Pancreas (tissue), 10 donors: ENCODE measurements at places on chromosomes 5 and 9. TPM values are rescaled to one million over a fixed set of nuclear protein-coding genes. Genes with fewer than 3 reads are reported as not detected.
A peak's percentile ranks its signal among the peaks of the same experiment; 100 is the strongest.

DNA sequence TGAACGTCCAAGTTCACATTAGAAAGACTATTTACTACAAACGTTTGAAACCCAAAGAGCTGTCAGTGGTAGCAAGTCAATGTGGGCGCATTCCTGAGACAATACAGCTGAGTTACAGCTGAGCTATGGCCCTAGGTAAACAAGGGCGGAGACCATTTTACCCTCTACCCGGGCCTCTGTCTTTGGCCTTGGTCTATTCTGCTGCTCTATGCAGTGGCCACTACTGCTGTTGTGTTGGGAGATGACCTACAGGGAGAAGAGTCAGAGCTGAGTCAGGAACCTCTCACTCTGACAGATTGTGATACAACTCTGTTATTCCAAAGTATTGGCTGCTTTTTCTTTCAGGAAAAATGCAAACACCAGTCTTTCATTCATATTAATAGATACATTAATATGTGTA lies 700.6 kb downstream of the SEMA5A start:
- DNase-seq, result no peak
- no peaks in the 10 kb centered on the region for H3K27me3 ChIP-seq
- no peak overlapping the region for H3K27ac ChIP-seq
- no peaks in the 10 kb centered on the region for H3K36me3 ChIP-seq

DNA sequence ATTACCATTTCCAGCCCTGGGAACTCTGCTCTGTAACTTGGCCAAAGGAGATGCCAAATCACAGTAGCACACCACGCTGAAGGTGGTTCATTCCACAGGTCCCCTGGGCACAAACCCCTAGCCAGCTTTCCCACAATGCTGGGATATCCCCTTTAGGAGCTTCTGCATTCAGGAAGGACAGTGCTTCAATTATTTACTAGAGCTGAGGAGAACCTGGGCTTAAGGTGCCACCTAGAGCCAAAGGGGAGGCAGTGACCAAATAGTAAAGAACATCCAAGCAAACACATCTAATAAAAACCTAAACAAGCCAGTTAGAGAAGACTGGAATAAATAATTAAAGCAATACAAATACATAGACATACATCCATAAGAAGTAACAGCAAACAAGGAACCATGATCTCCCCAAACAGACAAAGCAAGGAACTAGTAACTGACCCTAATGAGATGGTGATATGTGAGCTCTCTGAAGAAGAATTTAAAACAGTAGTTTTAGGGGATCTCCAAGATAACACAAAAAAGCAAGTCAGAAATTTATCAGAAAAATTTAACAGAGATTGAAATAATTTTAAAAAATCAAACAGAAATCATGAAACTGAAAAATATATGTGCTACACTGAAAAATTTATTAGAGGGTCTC lies 14.6 kb downstream of the KIF4B start:
- DNase-seq, result no peak
- H3K4me1 ChIP-seq, result no peaks in the 10 kb centered on the region
- H3K27ac ChIP-seq, result no peak overlapping the region
- no peak overlapping the region for H3K4me3 ChIP-seq
- H3K36me3 ChIP-seq, result no peaks in the 10 kb centered on the region

GRCh38 chr5:62533597-62533996 lies 45.0 kb upstream of the LRRC70 start:
- no peaks in the 10 kb centered on the region for H3K4me1 ChIP-seq
- no peak overlapping the region for H3K27ac ChIP-seq
- H3K36me3 ChIP-seq, result no peaks in the 10 kb centered on the region
- DNase-seq, result no peak

- peaks cover 48% of the 10 kb centered on the region for H3K4me1 ChIP-seq
- peak overlapping the region; percentile 83 for H3K4me3 ChIP-seq
- peak overlapping the region; percentile 76 for H3K27ac ChIP-seq
- peak; percentile 88 for DNase-seq
- H3K27me3 ChIP-seq, result no peaks in the 10 kb centered on the region
- no peaks in the 10 kb centered on the region for H3K36me3 ChIP-seq
Observed at GRCh38 chr5:150486402-150487198, 21.3 kb upstream of the NDST1 start.

DNA sequence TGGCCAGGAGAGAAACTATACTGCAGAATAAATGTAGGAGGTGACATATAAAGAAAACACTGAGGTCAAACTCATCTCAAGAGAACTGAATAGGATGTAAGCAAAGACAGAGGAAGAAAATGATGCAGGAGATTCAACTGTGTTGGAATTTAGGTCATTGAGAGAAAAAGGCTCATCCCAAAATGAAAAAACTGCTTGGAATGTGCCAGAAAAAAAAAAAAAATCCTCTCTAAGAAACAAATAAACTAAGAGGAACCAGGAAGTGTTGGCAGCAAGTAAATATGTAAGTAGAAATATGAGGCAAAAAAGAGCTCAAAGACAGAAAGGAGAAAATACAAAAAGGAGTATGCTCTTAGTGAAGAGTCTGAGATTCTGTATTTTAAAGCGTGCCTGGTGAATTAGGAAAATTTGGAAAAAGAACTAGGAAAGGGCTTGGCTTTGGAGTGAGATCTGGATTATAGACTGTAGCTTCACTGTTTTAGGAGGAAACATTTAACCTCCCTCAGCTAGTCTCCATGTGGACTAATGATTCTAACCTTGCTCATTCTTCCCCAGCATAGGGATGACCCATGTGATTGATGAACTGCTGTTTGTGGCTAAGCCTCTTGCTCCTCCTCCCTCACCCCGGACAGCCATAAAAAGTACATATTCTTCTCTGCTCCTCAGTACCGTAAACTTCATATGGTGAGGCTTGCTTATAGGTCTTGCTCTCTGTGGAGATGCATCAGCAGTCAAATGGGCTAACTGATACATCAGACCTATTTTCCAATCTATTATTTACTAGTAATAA lies 185.6 kb upstream of the POU5F2 start:
- no peak overlapping the region for H3K27ac ChIP-seq
- no peaks in the 10 kb centered on the region for H3K36me3 ChIP-seq
- no peaks in the 10 kb centered on the region for H3K4me1 ChIP-seq

- no peaks in the 10 kb centered on the region for H3K36me3 ChIP-seq
- no peak for DNase-seq
- H3K4me1 ChIP-seq, result no peaks in the 10 kb centered on the region
Observed at GRCh38 chr5:112684737-112685136, 52.9 kb upstream of the APC start.

DNA sequence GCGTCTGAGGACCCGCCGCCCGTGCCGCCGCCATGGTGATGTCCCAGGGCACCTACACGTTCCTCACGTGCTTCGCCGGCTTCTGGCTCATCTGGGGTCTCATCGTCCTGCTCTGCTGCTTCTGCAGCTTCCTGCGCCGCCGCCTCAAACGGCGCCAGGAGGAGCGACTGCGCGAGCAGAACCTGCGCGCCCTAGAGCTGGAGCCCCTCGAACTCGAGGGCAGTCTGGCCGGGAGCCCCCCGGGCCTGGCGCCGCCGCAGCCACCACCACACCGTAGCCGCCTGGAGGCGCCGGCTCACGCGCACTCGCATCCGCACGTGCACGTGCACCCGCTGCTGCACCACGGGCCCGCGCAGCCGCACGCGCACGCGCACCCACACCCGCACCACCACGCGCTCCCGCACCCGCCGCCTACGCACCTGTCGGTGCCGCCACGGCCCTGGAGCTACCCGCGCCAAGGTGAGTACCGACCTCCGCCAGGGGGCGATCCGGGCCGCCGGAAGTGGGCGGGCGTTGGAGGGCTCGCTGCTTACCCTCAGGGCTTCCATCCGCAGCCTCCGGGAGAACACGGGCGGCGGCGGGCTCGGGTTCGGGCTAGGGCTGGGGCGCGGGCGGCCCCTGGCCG lies 8.5 kb downstream of the PRR7 start:
- H3K4me1 ChIP-seq, result peaks cover 12% of the 10 kb centered on the region
- peak overlapping the region; percentile 63 for H3K4me3 ChIP-seq
- peak; percentile 86 for DNase-seq

- no peaks in the 10 kb centered on the region for H3K27me3 ChIP-seq
- no peaks in the 10 kb centered on the region for H3K36me3 ChIP-seq
- H3K27ac ChIP-seq, result no peak overlapping the region
- H3K4me3 ChIP-seq, result no peak overlapping the region
- no peaks in the 10 kb centered on the region for H3K4me1 ChIP-seq
Observed at GRCh38 chr5:108024986-108025385, 354.2 kb upstream of the EFNA5 start.

GRCh38 chr9:133980864-133981588 lies 11.1 kb downstream of the VAV2 start:
- H3K4me1 ChIP-seq, result peaks cover 58% of the 10 kb centered on the region
- H3K27me3 ChIP-seq, result no peaks in the 10 kb centered on the region
- no peak for DNase-seq
- no peak overlapping the region for H3K4me3 ChIP-seq

GRCh38 chr5:96157841-96158291 lies 196.2 kb upstream of the ELL2 start:
- peak overlapping the region; percentile 53 for H3K27ac ChIP-seq
- peaks cover 7% of the 10 kb centered on the region for H3K4me1 ChIP-seq
- no peaks in the 10 kb centered on the region for H3K36me3 ChIP-seq
- DNase-seq, result no peak
- no peaks in the 10 kb centered on the region for H3K27me3 ChIP-seq

- no peaks in the 10 kb centered on the region for H3K4me1 ChIP-seq
- no peak overlapping the region for H3K4me3 ChIP-seq
- H3K27me3 ChIP-seq, result no peaks in the 10 kb centered on the region
- H3K27ac ChIP-seq, result no peak overlapping the region
- H3K36me3 ChIP-seq, result no peaks in the 10 kb centered on the region
Observed at GRCh38 chr5:112668016-112668415, 69.7 kb upstream of the APC start.

DNA sequence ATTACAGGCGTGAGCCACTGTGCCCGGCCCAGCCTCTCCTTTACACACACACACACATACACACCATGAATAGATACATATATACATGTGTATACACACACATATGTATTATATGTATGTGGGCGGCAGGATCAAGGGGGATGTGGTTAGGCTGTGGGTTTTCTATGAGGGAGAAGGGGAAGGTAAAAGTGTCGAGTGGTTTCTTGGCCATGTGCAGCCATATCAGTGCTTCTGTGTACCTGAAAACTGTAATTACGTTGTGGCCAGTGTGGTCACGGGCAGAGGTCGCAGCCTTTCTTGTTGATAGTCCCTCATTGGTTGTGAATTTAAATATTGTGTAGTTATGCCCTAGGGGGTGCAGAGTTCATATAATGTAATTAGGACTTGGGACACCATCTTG lies 16.5 kb downstream of the CDK20 start:
- H3K4me3 ChIP-seq, result no peak overlapping the region
- H3K27me3 ChIP-seq, result no peaks in the 10 kb centered on the region
- H3K36me3 ChIP-seq, result no peaks in the 10 kb centered on the region
- H3K27ac ChIP-seq, result no peak overlapping the region

DNA sequence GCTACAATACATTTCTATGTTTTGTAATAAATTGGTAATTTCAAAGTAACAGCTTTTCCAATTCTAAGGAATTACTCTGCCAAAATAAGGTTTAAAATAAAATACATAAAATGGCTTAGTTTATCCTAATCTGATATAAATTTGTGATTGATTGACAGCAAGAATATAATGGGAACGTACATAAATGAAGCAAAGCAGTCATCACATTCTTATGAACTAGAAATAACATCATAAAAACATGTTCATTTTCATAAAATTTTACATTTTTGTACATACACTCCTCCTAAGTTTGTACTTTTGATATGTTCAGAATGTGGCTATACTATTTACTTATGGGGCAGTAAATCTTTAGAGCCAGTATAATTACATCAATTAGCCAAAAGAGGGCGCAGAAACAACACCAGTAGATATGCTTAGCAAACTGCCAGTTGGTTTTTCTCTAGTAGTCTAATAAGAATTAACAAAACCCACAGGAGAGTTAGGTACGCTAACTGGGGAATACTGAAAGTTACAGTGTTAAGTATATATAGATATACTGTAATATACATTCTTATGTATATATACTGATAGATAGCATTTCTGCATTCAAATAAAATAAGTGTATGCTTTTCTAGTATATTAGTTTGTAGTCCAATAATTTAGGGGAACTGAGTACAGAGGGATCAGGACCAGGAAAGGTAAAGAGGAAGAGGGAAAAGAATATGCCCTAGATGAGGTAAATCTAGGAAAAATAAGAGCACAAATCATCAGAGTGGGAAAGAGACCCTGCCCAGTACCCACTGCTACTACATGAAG lies 76.8 kb downstream of the ZDHHC21 start:
- DNase-seq, result no peak
- no peak overlapping the region for H3K4me3 ChIP-seq

GRCh38 chr9:28051559-28052503 lies 478.6 kb upstream of the C9orf72 start:
- no peak overlapping the region for H3K27ac ChIP-seq
- no peaks in the 10 kb centered on the region for H3K4me1 ChIP-seq
- H3K27me3 ChIP-seq, result no peaks in the 10 kb centered on the region
- no peak overlapping the region for H3K4me3 ChIP-seq
- no peak for DNase-seq
- H3K36me3 ChIP-seq, result no peaks in the 10 kb centered on the region

DNA sequence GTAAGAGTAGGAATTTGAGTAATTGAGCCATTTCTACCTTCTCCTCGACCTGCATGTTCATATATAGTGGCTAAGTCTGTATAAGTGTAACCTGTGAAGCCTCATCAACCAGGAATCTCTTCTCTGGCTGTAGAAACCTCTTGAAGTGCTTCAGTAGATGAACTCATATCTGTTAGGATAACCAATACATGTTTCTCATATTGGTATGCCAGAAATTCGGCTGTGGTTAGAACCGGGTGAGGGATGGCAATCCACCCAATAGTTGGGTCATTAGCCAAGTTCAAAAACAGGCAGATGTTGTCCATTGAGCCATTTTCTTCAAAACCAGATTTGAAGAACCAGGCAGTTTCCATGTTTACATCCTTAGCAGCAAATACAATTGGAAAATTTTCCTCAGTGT lies 28.9 kb upstream of the GSN start:
- no peak for DNase-seq
- H3K4me1 ChIP-seq, result no peaks in the 10 kb centered on the region
- H3K27me3 ChIP-seq, result no peaks in the 10 kb centered on the region
- H3K4me3 ChIP-seq, result no peak overlapping the region
- no peaks in the 10 kb centered on the region for H3K36me3 ChIP-seq

DNA sequence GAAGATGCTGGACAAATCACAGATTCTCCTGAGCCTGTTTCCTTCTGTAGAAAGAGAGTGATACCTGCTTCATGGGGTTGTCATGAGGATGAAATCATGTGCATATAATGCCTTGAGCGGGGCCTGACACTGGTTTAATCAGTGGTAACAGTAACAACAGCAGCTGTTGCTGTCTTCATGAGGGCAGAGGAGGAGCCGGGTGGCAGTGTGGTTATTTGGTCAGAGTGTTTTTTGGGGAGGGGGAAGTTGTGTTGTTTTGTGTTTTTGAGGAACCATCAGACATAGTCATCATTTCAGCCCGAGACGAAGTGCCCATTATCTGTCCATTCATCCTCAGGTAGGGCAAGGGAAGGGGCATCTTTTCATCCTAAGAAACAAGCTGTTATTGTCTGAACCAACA lies 44.0 kb downstream of the NEURL1B start:
- peaks cover 20% of the 10 kb centered on the region for H3K4me1 ChIP-seq
- H3K27ac ChIP-seq, result no peak overlapping the region
- no peak for DNase-seq
- H3K4me3 ChIP-seq, result no peak overlapping the region
- H3K27me3 ChIP-seq, result no peaks in the 10 kb centered on the region

- no peaks in the 10 kb centered on the region for H3K4me1 ChIP-seq
- H3K27me3 ChIP-seq, result no peaks in the 10 kb centered on the region
- no peak overlapping the region for H3K4me3 ChIP-seq
- H3K27ac ChIP-seq, result no peak overlapping the region
- no peaks in the 10 kb centered on the region for H3K36me3 ChIP-seq
Observed at GRCh38 chr9:17531642-17532254, 47.1 kb upstream of the SH3GL2 start.

DAB2 gene
- total RNA-seq, result 53.3 TPM

S100Z gene
- total RNA-seq, result 0.16 TPM

AGXT2 gene
- total RNA-seq, result not detected

SLC34A1 gene
- total RNA-seq, result not detected

C5 gene
- total RNA-seq, result 14.6 TPM

CDC25C gene
- 0.17 TPM for total RNA-seq

SERF1B gene
- total RNA-seq, result 8.9 TPM

CARD9 gene
- 0.39 TPM for total RNA-seq

DOCK2 gene
- 9.3 TPM for total RNA-seq

PCDHA13 gene
- 0.63 TPM for total RNA-seq
